ENCODE measurements at places on chromosomes 6 and 20. TPM values are rescaled to one million over a fixed set of nuclear protein-coding genes. Genes with fewer than 3 reads are reported as not detected.

DNA sequence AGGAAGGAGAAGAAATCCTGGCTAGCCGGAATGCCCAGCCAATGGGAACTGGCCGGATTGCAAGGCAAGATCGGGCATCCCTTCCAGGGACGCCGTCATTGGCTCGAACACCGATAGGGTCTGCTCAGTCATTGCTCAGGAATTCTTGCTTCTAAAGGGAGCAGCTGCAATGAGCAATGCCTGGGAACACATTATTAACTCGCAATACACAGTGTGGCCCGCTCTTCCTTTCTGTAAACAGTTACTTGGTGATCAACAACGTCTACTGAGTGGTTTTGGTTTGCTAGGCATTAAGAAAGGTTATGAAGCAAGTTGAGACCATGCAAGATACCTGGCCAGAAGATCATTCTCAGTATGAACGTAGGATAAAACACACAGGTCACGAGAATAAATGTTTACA, 165.4 kb upstream of the CITED2 start:
- no peak for DNase-seq

DNA sequence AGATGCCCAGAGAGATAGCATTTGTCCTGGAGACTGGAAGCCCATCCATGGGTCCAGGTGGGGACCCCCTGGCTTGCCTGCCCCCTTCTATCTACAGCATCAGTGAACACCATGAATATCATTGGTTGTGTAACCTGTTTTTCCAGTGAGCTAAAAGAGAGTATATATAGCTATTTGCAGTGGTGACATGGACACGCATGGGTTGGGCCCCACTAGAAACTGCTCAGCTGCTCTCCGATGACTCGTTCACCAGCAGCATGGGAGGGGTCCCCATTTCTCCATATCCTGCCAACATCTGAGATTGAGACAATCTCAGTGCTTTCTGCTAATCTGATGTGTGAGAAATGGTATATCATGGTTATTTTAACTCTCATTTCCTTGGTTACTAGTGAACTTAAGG, 4.0 kb upstream of the ZC3H12D start:
- DNase-seq: no peak

DNA sequence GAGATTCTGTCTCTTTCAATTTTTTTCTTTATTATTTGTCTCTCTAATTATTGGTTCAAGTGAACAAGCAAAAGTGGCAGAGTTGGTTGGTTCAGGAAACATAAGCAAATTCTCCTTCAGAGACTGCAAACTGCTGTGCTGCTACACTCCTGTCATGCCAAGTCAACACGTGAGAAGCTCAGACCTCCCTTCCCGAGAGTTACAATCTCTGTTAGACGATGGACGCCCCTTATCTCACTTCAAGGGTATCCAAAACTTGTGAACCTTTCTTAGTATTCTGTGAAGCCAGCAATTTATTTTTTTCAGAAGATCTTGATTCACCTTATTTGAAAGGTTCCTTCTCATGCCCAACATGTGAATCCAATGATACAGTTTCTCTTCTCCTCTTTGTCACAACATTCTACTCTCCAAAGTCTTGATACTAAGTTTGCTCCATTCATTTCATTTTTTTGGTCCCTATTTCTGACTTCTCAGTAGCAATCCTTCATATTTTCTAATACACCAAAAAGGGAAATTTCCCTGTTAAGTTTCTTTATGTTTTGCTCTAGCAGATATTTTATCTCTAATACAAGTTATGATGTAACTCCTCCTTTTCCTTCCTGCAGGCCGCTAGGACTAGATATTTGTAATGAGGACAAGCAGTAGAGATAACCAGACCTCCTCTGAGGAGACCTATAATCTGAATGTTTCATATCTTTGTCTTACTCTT, 448.8 kb upstream of the CITED2 start:
- no peak for DNase-seq

GRCh38 chr20:5484926-5485325, 168.2 kb upstream of the PROKR2 start:
- no peak for DNase-seq

DNA sequence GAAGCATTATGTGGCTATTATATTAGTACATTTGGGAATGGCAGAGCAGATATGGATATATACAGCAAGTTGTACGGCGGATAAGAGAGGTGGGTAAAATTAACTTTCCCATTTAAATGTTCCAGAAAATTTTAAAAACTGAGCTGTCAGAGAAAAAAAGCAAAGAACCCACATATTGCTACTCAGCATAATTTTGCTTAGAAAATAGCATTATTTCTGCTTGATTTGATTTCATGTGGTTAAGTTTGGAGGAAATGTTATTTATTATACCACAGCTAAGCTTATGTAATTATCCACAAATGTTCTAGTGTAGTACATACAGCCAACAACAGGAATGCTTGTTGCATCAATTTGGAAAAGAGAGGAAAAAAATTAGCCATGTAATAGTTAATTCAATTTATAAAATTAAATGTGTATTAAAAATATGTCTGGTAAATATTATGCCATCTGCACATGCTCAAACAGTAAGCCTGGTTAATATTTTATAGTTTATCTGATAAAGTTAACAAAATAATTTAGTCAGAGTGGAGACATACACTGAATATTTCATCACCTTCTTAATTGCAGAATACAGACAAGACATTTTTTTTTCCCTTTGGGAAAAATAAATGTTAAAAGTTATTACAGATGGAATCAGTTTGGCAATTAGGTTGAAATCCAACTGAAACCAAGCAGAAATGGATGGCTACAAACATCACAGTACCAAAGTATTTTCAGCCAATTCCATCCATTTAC, 172.1 kb upstream of the ID4 start:
- no peak for DNase-seq

GID8 gene
- 47.3 TPM for total RNA-seq

DNA sequence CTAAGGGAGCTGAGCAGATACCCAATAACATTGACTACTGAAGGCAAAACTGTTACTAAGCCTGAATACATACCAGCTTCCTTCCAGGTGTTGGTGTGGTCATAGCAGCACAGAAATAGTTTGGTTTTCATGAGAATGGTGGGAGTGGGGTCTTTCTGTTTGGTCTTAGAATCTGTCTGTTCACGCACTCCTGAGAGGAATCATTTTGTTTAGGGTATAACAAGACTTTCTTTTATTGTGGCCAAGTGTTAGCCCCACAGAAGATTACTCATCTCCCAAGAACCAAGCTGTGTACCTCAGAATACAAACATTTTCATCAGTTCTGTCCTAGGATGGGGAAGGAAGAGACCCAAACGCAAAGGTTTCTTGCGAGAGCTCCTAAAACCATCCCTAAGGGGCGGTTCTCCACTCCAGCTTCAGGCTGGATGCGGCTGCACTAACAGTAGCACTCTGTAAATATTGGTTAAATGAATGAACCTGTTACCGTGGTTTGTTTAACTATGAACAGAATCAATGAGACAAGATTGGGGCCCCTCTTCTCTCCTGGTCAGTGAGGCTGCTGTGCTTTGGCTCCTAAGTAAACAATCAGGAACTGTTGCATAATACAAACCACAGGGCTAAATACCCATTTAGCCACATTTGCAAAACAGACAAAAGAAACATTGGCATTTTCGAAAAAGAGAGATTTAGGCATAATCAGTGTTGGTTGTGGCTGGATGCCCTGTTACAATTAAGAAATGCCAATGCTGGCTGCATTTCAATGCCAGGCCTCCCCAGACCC, 44.9 kb downstream of the SNAP25 start:
- no peak for DNase-seq

DNA sequence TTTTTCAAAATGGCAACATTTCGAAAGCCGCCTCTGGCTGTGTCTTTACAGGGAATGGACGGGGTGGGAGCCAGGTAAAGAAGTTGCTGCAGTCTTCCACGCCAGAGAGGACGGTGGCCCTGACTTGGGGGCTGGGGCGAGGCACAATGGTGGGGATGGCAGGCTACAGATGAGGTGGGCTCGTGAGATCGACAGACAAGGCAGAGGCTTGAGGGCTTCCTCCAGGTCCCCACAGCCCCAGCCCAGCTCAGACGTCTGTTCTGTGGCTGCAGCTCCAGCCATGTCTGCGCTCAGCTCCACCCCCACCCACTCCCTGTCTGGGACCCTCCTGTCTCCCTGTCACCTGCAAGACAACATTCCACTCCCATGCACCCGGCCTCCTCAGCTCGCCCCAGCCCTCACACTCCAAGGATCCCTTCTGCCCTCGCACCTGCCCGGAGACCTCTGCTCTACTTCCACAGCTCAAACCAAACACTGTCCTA, 7.4 kb upstream of the C20orf144 start:
- no peak for DNase-seq

DNA sequence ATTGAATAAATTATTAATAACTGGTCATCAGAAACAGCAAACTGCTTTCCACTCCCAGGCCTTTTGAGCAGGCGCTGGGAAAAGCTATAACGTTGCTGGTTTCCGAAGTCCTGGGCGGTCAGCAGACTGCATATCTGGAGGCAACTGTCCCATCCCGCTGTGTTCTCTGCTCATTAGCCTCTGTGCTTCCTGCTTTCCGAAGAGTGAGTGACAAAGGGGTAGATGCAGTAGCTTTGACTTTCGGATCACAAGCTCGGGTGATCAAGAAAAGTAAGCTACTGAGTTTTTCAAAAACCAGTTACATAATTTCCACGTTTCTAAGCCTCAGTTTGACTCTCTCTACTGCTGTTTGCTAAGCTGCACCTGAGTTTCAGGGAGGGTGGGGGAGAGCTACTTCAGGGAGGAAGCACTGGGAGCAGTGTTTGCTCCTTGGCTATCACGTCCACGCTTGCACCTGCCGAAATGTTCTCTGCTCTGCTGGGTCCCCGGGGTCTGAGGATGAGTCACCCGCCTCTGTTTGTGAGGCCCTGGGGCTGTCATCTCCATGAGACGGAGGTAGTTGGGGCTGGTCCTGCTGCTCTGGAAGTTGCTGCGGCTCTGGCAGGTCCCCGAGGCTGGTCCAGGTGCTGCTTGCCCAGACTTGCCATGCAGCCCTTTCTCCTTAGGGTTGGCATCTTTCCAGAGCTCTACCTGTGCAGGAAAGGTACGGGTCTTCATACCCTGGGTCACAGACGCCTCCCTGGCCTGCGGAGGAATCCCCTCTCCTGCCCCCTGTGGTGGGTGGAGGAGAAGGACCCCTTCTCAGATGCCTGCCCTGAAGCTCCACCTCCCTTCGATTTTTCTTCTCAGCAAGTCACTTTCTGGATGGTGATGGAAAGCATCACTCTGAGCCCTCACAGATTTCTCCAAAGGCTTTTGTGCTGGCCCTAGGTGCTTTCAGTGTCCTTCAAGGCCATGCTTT, 220.0 kb downstream of the QKI start:
- no peak for DNase-seq

TRIM10 gene
- total RNA-seq: 0.70 TPM

GRCh38 chr6:84177241-84177640, 50.2 kb downstream of the CEP162 start:
- DNase-seq: no peak

CALHM5 gene
- total RNA-seq: not detected

FKBP1C gene
- total RNA-seq: not detected

TREM1 gene
- total RNA-seq: 6.1 TPM

DNA sequence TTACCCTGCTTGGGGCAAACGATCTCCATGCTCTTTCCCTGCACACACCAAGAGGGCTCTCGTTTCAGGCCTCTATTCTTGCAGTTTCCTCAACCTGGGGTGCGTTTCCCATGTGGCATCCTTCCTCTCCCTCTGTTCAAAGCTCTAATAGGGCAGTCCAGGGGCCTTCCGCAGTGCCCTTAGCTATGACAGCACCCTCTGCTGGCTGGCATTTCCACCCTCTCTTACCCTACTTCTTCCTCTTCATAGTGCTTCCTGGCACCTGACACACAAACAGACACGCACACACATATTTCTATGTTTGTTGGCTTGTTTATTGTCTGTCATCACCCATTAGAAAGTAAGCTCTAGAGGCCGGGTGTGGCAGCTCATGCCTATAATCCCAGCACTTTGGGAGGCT, 294.0 kb downstream of the CLIC5 start:
- no peak for DNase-seq

GRCh38 chr6:3406362-3406821, 50.5 kb downstream of the SLC22A23 start:
- DNase-seq: no peak
